COR-L47 (cell line): ENCODE measurements at places on chromosomes 7 and 10.

DNA sequence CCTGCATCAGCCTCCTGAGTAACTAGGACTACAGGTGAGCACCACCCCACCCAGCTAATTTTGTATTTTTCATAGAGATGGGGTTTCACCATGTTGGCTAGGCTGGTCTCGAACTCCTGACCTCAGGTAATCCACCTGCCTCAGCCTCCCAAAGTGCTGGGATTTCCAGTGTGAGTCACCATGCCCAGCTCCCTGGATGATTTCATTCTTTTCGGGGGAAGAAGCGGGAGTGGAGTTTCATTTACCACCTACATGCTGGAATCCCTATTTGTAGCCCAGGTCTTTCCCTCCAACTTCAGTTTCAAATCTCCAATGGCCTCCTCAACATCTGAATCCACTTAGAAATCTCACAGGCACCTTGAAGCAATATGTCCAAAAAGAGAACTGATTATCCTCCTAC lies 2.9 kb upstream of the BTRC start:
- no peak for DNase-seq

- no peak for DNase-seq
Observed at GRCh38 chr7:111518264-111518663, 44.0 kb downstream of the IMMP2L start.

DNA sequence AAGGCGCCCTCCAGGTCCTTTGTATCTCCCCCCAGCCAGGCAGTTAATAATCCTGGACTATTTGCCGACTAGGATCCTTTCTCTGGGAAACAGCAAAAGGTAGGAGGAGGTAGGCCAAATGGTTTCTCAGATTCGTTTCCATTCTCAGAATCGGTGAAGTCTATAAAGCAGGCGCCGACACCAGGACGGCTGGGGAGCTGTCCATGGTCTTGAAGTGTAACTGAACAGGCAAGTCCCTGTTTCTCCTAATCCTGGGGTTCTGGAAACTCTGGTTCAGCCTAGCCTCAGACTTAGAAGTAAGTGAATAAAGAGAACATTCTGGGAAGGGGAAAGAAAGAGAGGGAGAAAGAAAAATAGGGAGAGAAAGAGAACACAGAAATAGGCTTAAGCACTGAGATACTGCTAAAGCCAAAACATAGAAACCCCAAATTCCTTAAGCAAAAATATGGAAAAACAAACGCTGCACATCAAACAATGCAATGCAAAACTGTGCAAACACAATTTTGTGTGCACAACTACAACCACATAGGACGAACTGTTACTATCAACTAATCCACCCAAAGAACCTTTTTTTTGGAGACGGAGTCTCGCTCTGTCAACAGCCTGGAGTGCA lies 11.1 kb upstream of the INA start:
- DNase-seq: no peak

DNA sequence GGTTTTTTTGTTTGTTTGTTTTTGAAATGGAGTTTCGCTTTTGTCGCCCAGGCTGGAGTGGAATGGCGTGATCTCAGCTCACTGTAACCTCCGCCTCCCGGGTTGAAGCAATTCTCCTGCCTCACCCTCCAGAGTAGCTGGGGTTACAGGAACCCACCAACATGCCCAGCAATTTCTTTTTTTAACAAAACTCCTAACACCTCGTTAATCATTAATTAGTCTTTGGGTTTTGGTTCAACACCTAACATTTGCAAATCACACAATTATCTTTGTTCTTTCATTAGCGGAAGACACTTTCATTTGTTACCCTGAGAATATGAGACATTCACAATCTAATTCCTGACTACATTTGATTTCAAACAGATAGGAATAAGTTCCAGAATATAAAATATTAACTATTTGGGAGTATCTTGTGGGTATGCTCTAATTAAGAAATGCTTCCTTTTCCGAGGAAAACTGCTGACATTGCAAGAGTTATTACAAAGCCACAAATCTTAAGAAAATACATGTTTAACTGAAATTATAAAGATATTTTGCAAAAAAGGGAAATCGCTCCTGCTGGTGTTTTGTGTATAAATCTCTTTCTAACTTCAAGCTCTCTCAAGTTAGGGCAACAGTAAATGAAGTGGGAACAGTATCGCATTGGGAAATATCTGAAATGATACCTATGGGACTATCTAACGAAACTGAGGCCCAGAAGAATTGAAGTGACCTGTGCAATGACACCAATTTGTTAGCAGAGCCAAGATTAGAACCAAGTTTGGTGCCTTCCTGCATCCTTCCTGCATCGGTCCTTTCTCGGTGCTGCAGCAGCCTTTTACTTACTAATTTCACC lies 1.2 kb upstream of the LSM8 start:
- DNase-seq: no peak

DNA sequence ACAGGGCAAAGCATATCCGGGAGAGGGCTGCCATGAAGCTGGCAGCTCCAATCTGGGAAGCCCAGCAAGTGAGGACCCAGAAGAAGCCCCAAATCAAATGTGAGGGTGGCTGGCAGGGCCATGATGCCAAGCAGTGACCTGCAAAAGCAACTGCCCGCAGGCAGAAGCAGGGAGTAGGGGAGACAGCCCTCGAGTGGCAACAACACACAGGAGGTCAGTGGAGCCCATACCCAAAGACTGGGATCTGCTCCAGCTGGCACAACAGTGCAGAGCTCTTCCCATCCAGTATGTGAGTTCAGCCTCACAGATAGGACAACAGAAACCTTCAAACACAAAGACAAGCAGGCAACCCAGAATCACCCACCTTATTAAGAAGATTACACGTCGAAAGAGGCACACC lies 45.0 kb downstream of the GRID1 start:
- no peak for DNase-seq

GRCh38 chr10:218798-219197 lies 83.5 kb downstream of the ZMYND11 start:
- DNase-seq: no peak

DNA sequence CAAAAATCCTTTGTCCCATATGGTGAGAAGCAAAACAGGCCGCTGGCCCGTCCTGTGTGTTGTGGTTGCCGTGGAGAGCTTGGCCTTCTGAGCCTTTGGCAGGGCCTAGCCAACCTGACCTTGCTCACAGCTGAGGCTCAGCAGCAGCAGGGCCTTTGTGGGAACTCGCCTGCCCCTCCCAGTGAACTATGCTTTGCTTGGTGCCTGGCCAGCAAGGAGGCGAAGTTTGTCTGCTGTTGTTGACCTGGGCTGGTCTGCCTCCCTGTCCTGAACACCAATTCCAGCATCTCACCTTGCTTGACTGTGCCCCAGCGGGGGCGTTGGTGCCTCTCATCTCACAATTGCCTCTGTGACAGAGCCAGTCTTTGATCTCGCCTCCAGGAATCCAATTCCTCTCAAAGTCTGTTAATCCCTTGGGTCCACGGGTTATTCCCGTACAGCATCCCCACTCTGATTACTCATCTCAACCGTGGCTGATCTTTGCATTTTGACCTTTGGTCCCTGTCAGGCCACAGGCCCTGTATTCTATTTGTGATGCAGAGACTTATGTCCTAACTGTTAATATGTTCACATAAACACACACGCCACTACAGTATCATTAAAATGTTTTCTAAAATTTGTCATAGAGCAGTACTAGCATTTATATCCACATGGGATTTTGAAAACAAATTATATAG lies 22.6 kb downstream of the EPDR1 start:
- DNase-seq: no peak

- no peak for DNase-seq
Observed at GRCh38 chr10:75469006-75469616, 37.7 kb downstream of the LRMDA start.

- DNase-seq: no peak
Observed at GRCh38 chr10:9097206-9097990, 1042.9 kb downstream of the GATA3 start.

DNA sequence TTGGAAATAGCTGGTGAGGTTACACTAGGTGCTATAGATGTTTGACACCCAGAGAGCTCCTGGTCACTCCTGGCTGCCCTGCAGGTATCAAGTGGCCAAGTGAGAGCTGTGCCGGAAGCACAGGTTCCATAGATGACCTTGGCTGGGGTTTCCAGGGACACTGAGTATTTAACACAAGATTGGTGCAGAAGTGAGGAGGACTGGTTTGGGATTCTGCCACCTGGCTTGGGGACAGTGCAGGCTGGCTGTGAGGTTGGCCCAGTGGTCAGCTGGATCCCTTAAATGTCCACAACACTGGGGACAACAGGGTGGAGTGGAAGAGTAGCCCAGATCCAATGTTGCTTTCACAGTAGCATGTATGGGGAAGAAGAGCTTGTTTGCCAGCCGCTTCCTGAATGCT lies 5.3 kb upstream of the ACHE start:
- no peak for DNase-seq

- no peak for DNase-seq
Observed at GRCh38 chr7:32316839-32317238, 173.3 kb downstream of the LSM5 start.

- DNase-seq: no peak
Observed at GRCh38 chr10:97157578-97158095, 28.1 kb downstream of the SLIT1 start.

GRCh38 chr7:121244120-121244870 lies 84.5 kb upstream of the WNT16 start:
- peak; percentile 14 for DNase-seq

DNA sequence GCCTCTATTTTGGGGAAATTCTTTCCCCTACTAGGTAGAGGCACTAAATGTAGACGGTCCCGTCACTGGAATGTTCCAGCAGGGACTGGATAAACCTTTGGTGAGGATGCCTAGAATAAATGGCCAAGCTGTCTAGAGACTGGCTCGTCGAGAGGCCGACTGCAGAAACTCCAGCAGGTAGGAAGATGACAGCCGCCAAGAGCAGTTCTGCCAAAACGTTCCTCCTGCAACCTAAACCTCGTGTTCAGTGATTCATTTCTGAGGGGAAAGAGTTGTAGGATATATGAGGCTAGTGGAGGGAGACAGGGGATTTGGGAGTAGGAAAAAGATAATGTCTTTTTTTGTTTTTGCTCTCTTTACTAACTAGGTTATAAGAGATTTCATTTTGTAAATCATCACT lies 184.7 kb upstream of the GDF10 start:
- no peak for DNase-seq

DNA sequence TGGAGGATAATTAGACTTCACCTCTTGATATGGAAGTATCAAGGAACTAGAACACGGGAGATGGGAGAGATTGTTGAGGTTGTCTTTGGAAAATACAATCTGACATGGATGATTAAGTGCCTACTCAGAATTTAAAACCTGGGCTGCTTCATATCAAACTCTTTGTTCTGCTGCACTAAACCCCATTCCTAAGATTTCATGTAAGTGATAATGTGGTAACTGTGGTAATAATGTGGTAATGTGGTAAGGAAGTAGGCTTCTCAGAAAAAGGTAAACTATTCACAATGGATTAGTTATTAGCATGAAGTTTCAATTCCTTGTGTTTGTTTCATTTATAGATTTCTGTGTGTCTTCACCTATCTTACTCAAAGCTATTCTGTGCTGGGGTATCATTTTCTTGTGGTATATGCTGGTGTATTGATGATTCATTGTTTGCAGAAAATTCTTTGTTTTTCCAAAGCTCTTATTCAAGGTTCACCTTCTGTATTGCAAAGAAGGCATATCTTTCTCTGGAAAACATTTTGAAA lies 129.9 kb upstream of the TAC1 start:
- DNase-seq: no peak

- no peak for DNase-seq
Observed at GRCh38 chr7:124818807-124819206, 53.2 kb upstream of the GPR37 start.

GRCh38 chr10:75932921-75933320 lies 501.5 kb downstream of the LRMDA start:
- DNase-seq: no peak

DNA sequence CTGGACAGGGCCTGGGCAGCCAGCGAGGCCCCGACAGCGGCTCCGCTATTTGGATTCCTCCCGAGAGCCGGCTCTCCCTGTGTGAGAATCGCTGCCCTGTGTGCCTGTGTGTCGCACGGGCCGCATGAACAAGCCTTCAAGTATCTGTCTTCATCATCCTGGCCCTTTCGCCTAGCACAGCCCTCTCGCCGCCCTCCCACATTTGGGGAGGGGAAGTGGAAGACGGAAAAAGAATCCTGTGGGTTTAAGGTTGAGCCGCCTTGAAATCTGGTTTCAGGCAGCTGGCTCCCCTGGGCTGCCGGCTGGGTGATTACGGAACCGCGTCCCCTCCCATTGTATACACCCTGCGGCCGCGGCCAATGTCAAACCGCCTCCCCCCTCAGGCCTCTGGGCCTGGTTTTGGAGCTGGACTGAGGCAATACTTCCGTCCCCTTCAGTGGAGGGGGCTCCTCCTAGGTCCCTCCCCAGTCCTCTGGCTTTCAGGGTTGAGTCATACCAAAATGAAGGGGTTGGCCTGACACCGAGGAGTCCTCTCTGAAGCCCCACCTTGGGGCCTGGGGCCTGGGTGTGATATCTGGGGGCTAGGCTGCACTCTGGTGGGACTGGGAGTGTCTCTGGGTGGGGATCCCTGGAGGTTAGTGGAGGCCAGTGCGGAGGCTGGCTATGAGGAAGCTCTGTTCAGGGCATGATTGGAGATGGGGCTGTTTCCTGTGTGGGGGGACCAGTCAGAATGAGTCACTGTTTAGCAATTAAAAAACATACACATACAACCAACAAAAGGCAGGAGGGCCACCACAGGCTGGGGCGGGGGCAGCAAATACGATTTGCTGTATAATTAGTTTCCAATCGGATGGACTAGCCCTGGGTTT lies 1.7 kb downstream of the TRIM8 start:
- DNase-seq: no peak

DNA sequence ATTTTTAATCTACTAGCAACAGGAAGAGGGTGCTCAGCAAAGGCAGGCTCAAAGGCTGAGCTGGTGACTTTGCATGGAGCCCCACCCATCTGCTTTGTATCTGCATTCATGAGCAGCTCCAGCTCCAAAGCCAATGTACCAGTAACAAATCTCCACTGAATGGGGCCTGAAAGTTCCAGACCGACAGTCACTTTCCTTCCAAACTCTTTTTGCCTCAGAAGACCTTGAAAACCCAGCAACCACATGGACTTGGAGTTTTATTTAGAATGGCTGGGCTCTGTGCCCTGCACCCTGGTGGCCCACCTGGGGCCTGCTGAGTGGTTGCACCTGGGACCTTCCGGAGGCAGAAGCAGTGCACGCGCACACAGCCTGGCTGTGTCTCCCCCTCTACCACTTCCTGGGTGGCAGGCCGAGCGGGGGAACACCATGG lies 195.0 kb upstream of the PLXNA4 start:
- no peak for DNase-seq

DNA sequence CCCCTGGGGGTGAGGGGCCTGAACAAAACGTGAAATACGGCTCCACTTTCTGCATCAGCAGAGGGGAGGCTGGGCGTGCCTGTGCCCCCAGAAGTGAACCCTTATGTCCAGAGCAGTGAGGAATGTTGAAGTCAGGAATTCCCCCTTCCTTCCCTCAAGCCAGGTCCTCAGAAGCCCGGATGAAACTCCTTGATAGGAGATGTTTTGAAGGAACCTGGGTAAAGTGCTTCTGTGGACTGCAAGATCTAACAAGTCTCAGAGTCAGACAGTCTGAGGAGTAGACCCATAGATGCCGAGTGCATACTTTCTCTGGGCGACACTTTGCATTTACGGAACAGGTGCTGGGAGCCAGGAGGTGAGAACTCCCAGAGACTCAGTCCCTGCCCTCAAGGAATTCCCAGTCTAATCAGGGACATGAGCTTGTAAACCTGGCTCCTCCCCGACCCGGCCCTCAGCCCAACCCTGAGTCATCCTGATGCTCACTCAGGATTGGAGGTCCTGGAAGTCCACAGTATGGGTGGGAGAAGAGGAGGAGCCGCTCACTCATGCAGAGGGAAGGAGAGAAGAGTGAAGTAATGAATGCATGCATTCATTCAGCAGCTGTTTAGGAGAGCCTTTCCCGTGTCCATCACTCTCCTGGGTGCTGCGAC lies 179.5 kb upstream of the ITGB1 start:
- no peak for DNase-seq

GRCh38 chr7:127809261-127809702 lies 157.3 kb downstream of the SND1 start:
- no peak for DNase-seq
